ENCODE measurements at places on chromosomes 12 and 14. TPM values are rescaled to one million over a fixed set of nuclear protein-coding genes. Genes with fewer than 3 reads are reported as not detected.

GRCh38 chr14:51735851-51736250, 84.1 kb downstream of the FRMD6 start:
- no peak overlapping the region for H3K4me3 ChIP-seq
- no peak overlapping the region for H3K27ac ChIP-seq
- H3K4me1 ChIP-seq = no peaks in the 10 kb centered on the region
- DNase-seq = no peak
- no peaks in the 10 kb centered on the region for H3K36me3 ChIP-seq
- no peaks in the 10 kb centered on the region for H3K27me3 ChIP-seq

DNA sequence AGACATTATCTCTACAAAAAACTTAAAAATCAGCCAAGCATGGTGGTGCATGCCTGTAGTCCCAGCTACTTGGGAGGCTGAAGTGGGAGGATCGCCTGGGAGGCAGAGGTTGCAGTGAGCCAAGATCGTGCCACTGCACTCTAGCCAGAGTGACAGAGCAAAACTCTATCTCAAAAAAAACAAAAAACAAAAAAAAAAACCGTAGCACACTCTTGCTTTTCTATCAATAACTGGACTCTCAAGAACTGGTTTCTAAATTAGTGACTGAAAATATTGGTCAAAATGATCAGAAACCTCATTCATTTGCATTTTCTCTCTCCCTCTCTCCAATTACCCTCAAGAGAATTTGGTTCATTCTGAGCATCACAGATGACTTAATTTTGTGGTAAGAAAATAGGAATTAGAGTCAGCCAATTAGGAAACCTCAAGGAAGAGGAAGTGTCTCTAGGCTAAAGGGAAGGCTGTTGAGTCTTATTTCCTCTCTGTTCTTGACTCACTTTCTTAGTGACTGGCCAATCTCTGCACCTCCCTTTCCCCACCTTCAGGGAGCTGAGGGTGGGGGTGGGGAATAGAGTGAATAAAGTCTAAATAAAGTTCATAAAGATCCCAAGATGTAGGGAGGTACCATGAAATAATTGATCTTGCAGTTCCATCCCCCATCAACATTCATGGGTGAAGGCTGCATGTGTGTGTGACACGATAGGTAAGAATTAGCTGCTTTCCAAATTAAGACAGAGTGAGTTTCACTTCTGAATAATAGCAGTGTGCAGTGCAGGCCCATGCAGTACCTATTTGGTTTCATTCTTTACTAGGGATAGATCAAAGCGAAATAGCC, 6.8 kb upstream of the PSMA6 start:
- H3K4me1 ChIP-seq = peaks cover 35% of the 10 kb centered on the region
- H3K36me3 ChIP-seq = peaks cover 1% of the 10 kb centered on the region
- H3K4me3 ChIP-seq = no peak overlapping the region
- no peak for DNase-seq

HPD gene
- not detected for total RNA-seq

DNA sequence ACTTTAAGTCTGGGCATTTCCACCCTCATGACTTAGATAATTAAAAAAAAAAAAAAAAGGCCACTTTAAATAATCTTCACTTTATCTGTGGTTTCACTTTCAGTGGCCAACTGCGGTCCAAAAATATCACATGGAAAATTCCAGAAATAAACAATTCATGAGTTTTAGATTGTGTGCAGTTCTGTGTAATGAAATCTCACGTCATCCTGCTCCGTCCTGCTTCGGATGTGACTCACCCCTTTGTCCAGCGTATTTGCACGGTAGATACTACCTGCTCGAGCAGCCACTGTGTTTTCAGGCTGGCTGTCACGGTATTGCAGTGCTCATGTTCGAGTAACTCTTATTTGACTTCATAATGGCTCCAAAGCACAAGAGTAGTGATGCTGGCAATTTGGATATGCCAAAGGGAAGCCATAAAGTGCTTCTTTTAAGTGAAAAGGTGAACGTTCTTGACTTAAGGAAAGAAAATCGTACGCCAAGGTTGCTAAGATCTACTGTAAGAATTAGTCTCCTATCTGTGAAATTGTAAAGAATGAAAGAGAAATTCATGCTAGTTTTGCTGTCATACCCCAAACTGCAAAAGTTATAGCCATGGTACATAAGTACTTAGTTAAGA, 2.4 kb downstream of the E2F7 start:
- no peaks in the 10 kb centered on the region for H3K36me3 ChIP-seq
- H3K4me3 ChIP-seq = no peak overlapping the region
- peaks cover 3% of the 10 kb centered on the region for H3K27me3 ChIP-seq

GRCh38 chr12:106955377-106956047, at the start of gene TMEM263:
Gene TMEM263 (plus strand): TSS chr12:106955907. CDS start chr12:106967117, 11,210 bp downstream.
- peak within 1 kb of the TSS; percentile 92 for H3K27ac ChIP-seq
- no peaks in the 10 kb centered on the region for H3K36me3 ChIP-seq
- peak; percentile 90 for DNase-seq
- no peaks in the 10 kb centered on the region for H3K27me3 ChIP-seq
- peaks cover 18% of the 10 kb centered on the region for H3K4me1 ChIP-seq
